ENCODE measurements at places on chromosomes 5 and 9.

DNA sequence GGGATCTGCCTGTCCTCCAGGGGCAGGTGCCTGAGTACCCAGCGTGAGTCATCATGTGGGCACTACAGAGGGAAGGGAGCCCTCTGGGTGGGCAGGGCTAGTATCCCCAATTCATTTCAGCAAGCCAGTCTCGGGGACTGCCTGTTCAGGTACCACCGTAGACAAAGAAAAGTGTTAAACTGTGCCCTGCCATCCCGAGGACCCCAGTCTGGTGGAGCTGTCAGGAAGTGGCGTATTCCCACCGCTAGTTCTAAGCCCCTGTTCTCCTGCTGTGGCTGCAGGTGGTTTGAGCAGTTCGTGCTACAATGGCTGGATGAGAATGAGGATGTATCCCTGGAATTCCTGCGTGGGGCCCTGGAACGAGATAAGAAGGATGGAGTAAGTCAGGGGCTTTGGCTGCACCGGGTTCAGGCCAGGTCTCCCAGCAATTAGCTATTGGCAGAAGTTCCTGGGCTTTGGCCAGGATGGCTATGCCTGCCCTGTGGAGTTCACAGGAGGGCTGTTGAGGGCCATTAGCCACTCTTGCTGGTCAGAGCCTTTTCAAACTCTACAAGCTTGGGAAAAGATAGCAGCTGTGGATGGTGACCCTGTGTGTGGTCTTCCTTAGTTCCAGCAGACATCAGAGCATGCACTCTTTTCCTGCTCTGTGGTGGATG, 93.2 kb upstream of the RUSC2 start:
- no peak for DNase-seq

GRCh38 chr5:108672639-108673038, 75.1 kb upstream of the FER start:
- no peak for DNase-seq

GRCh38 chr5:157159209-157159751, 6.8 kb downstream of the GARIN3 start:
- DNase-seq = no peak

DNA sequence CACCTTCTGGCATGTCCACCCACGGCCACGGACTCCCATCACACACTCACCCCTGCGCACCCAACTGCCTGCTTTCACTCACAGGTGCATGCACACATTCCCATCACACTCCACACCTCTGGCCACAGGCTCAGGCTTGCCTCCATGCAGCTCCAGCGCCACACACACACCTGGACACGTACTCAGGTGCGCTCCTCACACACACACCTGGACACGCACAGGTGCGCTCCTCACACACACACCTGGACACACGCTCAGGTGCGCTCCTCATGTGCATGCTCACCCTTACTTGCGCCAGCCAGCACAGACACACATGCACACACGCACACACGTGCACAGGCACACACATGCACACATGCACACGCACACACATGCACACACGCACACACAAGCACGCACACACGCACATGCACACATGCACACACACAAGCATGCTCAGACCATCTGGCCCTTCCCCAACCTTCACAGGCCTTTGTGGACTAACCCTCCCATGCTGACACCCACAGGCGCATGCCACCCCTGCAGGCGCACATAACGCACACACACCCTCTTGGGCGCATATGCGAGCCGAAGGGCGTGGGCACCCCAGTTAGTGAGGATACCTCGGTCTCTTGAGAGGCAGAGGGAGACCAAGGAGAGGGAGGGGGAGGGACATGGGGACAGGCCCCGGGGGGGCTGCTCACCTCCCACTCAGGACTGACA, 8.3 kb downstream of the GRIN1 start:
- no peak for DNase-seq

- DNase-seq = no peak
These were observed 42.2 kb upstream of the ADAMTS2 start for GRCh38 chr5:179387151-179388110.

DNA sequence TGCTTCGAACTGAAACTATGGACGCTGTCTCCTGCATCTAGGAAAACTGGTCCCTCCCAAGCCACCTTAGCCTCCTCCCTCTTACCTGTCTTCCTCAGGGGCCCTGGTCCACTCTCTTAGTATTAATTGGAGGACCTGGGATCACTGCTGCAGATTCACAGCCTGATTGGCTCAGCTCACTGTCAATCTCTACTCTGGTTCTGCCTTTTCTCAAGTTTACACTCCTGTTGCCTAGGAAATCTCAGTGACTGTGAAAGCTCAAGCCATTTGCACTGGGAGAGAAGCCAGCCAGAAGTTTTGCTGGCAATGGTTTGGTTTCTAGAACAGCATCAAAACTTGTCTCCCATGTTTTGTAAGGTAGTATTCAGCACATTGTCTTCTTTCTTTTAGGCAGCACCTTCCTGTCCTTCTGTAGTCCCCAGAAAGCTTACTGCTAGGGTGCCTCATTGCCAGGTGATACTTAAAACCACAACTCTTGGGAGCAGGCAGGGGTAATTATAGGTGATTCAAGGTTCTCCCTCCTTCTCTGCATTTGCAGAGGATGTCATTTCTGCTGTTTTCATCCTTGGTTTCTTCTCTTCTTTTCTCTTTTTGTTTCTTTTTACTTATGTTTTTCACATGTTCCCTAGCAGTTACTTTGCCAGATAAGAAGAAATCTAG, at the start of gene CAPSL:
Gene CAPSL (minus strand): TSS at position 55 of the 660 bp plus-strand sequence. CDS start 17,502 bp downstream, outside the sequence.
- no peak for DNase-seq

DNA sequence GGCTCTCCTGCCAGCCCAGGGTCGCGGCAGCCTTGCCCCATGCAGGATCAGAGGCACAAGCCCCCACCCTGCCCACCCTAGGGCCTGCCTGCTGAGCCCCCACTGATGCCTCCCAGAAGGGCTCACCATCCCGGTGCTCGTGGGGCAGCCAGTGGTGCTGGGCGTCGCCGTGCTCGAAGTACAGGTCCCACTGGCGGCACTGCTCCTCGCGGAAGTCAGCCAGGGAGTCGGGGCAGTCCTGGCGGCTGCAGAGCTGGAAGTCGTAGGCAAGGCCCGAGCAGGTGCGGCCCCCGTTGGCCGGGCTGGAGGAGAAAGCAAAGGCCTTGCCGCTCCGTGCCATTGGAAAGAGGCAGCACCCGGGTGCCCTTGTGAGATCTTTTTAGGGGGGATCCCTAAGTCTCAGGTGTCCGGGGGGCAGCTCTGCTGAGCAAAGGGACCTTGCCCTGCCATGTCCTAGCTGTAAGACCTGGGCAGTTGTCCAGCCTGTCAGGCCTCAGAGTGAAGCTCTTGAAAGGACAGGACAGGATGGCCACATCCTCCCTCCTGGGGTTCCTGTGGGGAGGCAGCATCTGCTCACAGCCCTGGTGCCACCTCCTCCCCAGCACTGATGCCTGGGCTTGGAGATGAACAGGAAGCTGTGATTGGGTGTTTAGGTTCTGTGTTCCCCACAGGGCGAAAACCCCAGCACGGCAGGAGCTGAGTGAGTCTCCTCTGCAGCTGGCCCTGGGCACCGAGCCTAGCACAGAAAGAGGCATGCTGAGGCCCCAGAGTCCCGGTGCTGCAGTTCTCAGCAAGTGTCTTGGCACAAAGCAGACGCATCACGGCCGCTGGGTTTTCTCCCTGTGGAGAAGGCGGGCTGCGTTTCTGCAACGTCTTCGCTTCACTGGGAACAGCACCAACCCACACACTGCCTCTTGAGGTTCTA, 77.7 kb downstream of the ZNF354C start:
- no peak for DNase-seq

GRCh38 chr5:168137265-168137664, 154.2 kb upstream of the WWC1 start:
- no peak for DNase-seq

DNA sequence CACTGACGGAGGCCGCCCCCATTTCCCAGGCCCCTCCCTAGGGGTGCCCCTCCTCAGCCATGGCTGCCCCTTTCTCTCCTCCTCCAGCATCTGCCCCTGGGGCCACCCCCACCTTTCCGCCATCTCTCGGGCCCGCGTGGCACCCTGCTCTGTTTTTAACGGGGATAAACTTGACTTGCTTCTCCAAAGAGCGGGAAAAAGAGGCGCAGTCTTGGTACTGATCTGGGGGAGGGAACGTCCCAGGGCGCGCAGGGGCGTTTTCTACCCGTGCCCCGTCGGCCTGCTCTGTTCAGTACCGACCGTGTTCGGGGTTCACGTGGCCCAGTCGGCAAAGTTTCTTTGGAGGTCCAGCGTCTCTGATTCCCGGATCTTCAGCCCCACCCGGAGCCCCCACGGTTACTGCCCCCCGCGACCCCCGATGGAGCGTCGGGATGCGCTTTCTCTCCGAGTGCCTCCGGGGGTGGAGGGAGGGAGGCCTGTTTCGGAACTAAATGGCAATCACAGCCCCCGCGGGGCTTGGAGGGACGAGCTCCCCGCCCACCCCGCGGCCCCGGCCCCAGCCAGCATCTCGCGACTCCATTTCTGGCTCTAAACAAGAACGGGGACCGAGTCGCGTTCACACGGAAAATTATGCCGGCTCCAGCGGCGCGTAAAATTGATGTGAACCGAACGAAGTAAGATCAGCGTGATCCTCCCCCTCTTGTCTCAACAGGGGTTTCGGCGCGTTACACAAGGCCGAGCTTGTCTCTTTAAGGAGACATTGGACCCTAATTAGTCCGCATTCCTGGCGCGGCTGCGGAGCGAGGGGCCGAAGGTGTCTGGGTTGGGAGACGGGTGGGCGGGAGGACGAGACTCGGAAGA, 1.1 kb upstream of the TLE4 start:
- peak; percentile 21 for DNase-seq

DNA sequence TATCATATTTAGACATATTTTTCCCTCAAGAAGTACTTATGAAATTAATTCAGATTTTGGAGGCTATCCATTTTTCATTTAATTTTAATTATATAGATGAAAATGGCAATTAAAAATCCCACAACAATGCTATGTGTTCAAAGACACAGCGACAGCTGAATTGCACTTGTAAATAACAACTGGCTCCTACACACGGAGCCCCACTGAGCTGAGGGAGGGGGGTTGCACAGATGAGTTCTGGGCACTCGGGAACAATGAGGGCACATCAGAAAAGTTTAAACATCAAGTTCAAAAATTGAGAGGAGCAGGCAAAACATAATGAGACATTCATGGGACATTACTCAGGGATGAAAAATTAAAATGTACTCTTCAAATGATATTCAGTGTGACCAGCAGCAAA, 104.9 kb downstream of the MARCHF3 start:
- DNase-seq = no peak

GRCh38 chr9:34989946-34990635, 546 bp downstream of the DNAJB5 start:
- peak; percentile 35 for DNase-seq

- DNase-seq = no peak
These were observed 48.6 kb downstream of the PHF2 start for GRCh38 chr9:93624977-93625376.

GRCh38 chr9:107638521-107639310, 149.1 kb upstream of the KLF4 start:
- DNase-seq = no peak

- no peak for DNase-seq
These were observed 546.8 kb downstream of the LRRC70 start for GRCh38 chr5:63125392-63125791.

- DNase-seq = no peak
These were observed 187.6 kb downstream of the CD180 start for GRCh38 chr5:67009028-67009427.

DNA sequence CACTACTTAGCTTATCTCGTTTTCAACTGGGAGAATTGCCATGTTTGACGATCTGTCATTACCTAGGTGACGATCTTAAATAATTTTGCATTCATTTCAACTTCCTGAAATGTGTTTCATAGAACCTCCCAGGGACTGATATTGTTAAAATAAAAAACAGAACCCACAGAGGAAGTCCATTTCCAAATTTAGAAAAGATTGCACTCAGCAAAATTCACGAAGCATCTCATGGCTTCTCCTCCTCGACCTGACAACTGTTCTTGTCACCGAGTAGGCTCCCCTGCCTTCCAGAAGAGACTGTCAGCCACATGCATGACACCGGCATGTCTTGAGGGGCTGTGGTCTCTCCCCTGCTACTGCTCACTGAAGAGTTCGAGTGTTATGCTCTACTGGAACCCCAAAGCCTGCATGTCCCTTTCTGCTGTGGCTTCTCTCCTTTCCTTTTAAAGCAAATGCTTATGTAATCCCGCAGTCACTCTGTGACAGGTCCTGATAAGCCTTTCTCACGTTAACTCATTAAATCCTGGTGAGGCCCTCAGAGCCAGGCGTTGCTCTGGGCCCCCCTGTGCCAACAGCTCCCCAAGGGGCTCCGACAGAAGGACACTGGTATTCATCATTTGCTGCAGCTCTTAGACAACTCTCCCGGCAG, 26.8 kb upstream of the ANKRD33B start:
- no peak for DNase-seq

DNA sequence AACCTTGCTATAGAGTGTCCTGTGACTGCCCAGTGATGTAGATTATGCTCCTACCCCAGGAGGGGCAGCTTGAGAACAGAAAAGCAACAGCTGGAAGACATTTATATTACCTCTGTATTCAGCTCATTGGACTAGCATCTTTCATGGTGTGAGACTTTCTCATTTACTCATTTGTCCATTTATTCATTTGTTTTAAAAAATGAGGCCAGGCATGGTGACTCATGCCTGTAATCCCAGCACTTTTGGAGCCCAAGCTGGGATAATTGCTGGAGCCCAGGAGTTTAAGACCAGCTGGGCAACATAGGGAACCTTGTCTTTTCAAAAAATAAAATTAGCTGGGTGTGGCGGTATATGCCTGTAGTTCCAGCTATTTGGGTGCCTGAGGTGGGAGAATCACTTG, 130.0 kb upstream of the LHFPL2 start:
- DNase-seq = no peak

DNA sequence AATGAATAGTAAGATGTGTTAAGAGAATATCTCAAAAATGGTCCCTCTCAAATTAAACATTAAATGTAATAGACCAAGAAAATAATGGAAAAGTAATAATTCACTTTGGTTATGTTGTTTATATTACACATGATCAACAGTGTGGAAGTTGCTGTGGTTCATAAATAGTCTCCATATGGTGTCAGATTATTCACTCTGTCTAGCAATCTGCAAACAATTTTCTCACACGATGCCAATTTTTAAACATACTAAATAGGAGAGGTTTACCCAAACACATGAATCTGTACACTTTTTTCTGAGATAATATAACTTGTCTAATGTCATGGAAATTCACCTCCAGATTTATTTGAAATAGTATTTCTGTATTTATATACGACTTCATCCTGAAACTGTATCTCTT, 217.4 kb upstream of the FBXL7 start:
- no peak for DNase-seq

- DNase-seq = no peak
These were observed 24.8 kb downstream of the TSPAN17 start for GRCh38 chr5:176671890-176672747.

- DNase-seq = no peak
These were observed 150.0 kb upstream of the IRX2 start for GRCh38 chr5:2901511-2901910.

GRCh38 chr5:36378551-36378950, 76.8 kb upstream of the RANBP3L start:
- no peak for DNase-seq
